Fibroblast of the conjunctiva (primary cell): ENCODE measurements at places on chromosomes 1 and 21.

DNA sequence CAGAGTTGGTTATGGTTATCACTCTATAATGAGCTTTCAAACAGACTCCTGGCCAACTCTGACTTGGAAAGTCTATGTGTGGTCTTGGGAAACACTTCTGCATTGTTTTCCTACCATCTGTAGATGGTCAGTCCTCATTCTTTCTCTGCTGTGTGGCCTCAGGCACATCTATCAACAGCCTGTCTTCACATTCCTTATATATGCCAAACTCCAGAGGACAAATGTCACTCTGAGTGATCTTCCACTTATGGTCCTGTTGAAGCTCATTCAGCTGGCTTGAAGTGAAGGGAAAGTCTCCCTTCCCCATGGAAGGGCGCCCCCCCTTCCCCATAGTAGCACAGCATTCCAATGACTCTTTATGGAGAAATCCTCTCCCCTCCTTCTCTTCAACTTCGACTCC, 58.7 kb downstream of the VANGL2 start:
- no peak for DNase-seq

DNA sequence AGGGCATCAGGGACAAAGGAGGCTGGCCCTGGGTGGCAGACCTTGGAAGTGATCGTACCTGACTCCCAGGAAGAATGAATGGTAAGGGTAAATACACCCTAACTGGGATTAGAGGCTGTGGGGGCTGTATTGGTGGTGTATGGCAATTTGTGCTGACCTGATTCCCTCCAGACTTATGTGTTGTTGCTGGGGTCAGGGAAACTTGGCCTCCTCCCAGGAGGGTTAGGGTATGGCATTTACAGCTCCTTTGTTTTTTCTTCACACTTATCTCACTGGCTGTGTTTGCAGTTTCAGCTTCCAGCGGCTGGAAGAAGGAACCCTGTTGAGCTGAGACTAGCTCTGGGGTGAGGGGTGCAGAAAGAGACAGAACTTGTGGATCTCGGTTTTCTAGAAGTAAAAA, 8.2 kb downstream of the VANGL1 start:
- DNase-seq = no peak

DNA sequence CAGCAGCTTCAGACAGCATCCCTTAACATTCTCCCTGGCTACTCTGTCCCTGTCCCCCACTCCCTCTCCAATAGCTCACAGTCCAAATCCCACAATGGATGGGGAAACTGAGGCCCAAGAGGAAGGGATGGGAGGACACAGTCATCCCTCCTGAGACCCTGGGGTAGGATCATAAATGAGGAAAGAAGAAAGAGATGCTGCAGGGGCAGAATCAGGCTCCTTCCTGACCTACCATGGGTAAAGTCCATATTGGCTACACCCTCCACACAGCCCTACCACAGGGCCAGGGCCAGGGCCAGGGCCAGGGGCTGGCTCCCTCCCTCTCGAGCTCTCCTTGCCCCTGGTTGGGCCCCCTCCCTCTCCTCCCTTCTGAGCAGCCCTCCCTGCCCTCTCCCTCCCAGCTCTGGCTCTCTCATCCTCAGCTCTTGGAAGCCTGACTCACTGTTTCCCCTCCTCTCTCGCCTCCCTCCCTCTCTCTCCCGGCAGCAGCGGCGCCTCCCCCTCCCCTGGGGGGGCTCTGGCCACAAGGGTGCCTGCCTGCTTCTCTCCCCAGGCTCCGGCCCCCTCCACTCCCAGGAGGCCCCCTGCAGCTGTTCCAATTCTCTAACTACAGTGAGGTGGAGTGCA, 4.9 kb downstream of the AHDC1 start:
- DNase-seq = peak; percentile 70

- no peak for DNase-seq
Measured at GRCh38 chr21:46193829-46194373, 9.6 kb upstream of the SPATC1L start.

GRCh38 chr1:205054013-205054412, 11.0 kb downstream of the CNTN2 start:
- DNase-seq = no peak

DNA sequence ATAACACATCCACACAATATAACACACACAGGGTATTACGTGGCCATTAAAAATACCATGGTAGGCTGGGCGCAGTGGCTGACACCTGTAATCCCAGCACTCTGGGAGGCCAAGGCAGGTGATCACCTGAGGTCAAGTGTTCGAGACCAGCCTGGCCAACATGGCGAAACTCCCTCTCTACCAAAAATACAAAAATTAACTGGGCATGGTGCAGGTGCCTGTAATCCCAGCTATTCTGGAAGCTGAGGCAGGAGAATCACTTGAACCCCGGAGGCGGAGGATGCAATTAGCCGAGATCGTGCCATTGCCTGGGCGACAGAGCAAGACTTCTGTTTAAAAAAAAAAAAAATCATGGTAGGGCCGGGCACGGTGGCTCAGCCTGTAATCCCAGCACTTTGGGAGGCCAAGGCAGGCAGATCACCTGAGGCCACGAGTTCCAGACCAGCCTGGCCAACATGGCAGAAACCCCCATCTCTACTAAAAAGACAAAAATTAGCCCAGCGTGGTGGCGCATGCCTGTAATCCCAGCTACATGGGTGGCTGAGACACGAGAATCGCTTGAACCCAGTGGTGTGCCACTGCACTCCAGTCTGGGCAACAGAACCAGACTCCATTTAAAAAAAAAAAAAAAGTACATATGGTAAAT, 24.1 kb upstream of the HPDL start:
- no peak for DNase-seq

DNA sequence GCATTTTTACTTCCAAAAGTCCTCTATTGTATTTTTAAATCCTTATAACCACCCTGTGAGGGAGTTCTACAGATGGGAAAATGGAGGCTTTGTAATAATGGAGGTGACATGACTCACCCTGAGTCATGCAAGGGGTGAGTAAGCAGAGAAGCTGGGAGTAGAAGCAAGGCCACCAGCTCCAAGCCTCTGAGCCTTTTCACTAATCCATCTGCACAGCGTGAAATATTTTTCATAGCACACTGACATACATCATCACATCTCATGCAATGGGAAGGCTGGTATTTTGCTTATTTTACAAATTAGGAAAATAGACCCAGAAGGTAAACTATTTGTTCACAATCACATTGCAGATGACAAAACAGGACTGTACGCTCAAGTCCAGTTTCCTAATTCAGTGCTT, 96.9 kb downstream of the KCNH1 start:
- peak; percentile 56 for DNase-seq

- no peak for DNase-seq
Measured at GRCh38 chr1:17314491-17314971, 6.5 kb downstream of the PADI4 start.
